Activated CD4-positive, alpha-beta memory T cell treated with anti-CD3 and anti-CD28 coated beads, Interleukin-2, amount 10 ng/mL, durations not matched to agents 7 days and 5 days (primary cell): ENCODE measurements at places on chromosomes 7 and 10. TPM values are rescaled to one million over a fixed set of nuclear protein-coding genes. Genes with fewer than 3 reads are reported as not detected.

DNA sequence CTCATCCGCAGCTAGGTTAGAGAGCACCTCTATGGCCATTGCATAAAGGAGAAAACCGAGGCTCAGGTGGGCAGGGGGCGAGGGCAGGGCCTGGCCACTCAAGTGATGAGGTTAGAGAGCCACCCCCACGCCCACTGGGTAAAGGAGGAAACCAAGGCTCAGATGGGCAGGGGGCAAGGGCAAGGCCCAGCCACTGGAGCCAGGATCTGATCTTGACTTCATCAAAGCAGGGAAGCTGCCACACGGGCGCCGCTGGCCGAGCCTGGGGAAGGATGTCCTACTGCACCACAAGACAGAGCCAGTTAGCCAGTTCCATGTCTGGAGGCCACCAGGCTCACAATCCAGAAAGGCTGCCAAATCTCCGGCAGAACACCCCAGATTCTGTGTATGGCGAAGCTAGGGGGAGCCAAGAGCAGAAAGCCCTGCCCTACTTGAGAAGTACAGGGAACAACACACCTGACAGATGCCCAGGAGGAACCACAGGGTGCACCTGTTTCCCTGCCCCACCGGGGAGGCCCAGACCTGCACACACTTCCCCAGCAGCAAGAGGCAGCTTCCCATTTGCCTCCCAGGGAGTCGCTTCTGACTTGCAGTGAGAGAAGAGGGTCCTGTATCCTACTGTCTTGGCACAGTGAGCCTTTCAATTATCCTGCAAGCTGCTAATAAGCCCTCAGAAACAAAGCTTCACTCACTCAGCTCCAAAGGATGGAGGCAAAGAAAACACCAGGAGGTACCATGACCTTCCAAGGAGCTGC, 101.9 kb downstream of the TNS3 start:
- no peak for DNase-seq

Gene OR13A1
- not detected for total RNA-seq

Gene ZNF438
- 6.3 TPM for total RNA-seq

GRCh38 chr7:56092789-56093531, at the start of gene PHKG1:
PHKG1 (minus strand) TSS chr7:56092952; CDS start chr7:56088941, 4,011 bp downstream.
- no peak for DNase-seq

- no peak for DNase-seq
These were observed 10.3 kb upstream of the CPA1 start for GRCh38 chr7:130369831-130370550.

DNA sequence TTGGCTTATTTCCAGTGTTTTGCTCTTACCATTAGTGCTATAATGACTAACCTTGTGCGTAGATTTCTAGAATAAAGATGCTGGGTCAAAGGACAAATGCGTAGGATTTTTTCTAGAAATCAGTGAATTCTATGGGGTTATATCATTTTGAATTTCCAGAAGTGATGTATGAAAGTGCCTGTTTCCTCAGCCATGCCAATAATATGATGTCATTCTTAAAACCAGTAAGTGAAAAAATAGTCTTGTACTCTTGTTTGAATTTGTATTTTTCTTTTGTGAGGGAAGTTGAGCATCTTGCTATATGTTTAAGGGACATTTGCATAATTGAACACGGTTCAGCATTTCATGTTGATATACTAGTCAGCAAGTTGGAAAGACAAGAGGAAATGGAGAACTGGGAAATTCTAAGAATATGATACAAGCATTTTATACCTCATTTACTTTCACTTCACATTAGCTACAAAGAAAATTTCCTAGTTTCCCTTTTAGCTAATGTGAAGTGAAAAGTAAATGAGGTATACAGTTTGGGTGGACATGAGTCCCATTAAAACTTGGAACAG, 3.8 kb upstream of the DNAH11 start:
- DNase-seq: no peak

GRCh38 chr10:77175631-77176222, 461.9 kb downstream of the KCNMA1 start:
- no peak for DNase-seq

GRCh38 chr7:22361795-22362194, 4.8 kb upstream of the RAPGEF5 start:
- no peak for DNase-seq

Gene SMKR1
- 1.6 TPM for total RNA-seq
